GM06990 (cell line): ENCODE measurements at places on chromosomes 11 and 22.

GRCh38 chr22:20290578-20291248, 22.6 kb upstream of the RTN4R start:
- no peak for DNase-seq

- no peak for DNase-seq
Observed at GRCh38 chr11:77200351-77201268, 72.6 kb downstream of the MYO7A start.

DNA sequence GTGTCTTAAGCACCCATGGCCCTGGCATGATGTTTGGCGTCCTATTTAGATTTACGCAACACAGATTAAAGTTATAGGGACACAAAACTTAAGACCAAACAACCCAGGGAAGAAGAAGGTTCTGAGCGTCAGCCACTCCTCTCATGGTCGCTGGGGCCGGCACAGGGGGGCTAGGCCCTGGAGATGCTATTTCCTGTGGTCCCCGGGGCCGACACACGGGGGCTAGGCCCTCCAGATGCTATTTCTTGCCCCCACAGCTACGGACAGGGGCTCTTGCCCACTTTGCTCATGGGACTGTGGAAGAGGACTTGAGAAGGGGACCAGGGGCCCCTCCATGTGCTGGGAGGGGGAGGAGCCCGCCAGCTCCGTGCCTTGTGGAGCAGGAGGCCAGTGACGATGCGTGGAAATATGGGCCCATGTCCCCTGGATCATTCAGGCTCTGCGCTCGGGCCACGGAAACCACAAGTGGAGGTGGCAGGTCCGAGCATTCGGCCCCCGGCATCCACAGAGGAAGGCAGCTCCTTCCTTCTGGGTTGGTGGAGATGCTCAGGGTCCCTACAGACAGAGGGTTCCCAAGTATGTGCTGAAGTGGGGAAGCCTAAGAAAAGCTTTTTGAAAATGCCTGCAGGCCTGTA, 711.1 kb downstream of the BRD1 start:
- DNase-seq = no peak

- no peak for DNase-seq
Observed at GRCh38 chr11:65849771-65850216, 8.2 kb downstream of the CFL1 start.

- no peak for DNase-seq
Observed at GRCh38 chr11:119756169-119756865, 27.3 kb upstream of the NECTIN1 start.

DNA sequence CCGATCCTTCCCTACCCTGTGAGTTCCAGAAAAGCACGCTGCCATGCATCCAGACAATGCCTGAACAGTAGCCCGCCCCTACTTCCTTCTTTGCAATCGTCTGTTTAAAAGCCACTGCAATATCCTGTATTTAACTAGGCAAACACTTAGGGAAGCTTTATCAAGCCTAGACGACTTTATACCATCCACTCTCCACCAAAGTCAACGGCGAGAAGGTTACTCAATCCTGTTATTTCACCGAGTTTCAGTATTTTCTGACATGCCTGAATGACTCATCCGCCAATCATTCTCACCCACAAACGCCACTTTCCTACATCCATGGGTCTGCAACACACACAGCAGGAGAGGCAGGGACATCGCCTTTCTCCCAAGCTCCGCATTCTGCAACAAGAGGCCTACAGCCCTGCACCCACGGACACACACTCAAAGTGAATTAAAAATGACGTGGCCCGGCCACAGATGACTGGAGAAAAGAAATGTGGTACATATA, 9.3 kb downstream of the CELSR1 start:
- DNase-seq = no peak

DNA sequence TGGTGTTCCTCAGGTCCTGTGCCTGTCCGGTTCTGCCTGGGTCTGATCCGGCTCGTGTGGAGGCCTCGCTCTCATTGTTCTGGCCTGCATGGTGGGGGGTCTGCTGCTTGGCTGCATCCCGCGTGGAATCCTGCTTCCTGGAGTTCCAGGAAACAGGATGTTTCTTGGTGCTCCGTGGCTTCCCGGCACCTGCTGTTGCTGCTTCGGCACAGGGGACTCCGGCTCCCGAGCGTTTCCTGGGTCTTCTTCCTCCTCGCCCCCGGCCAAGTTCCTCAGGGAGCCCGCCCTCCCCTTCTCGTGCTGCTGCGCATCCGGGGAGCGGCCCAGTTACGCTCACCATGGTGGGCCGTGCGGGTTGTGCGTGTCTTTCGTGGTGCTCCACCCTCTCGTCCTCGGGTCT, 29.9 kb downstream of the GLB1L2 start:
- no peak for DNase-seq

DNA sequence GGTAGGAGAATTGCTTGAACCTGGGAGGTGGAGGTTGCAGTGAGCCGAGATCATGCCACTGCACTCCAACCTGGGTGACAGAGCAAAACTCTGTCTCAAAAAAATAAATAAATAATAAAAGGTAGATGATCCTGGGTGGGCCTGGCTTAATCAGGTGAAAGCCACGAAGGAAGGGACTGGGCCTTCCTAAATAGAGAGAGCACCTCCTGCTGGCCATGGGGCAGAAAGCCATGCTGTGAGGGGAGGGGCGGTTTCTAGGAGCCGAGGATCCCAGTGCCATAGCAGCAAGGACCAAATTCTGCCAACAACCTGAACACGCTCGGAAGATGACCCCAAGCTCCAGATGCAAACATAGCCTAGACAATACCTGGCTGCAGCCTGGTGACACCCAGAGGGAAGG, 24.5 kb upstream of the DGKZ start:
- DNase-seq = no peak

DNA sequence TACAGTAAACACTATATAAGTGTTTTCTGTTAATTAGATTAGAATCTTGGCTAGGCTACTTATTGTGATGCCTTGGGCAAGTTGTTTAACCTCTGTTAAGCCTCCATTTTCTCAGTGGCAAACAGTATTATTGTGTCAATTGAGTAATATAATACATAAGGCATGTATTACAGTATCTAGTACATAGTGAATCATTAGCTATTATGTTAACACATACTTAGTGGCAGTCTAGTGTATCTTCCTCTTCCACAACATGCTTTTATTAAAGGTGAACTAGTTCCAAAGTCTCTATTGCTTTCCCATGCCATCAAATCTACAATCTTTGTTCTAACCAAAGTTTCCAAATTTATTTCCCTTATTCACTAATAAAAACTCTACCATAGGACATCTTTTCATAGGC, 200.9 kb downstream of the SOX6 start:
- no peak for DNase-seq

- peak; percentile 88 for DNase-seq
Observed at GRCh38 chr22:39520226-39521105, at the start of gene ATF4. Gene ATF4, plus strand, starts transcription at chr22:39520562. Its CDS starts 884 bp downstream, at chr22:39521446.
